Effector memory CD4-positive, alpha-beta T cell (primary cell): ENCODE measurements at places on chromosomes 5 and 9.
A peak's percentile ranks its signal among the peaks of the same experiment; 100 is the strongest.

DNA sequence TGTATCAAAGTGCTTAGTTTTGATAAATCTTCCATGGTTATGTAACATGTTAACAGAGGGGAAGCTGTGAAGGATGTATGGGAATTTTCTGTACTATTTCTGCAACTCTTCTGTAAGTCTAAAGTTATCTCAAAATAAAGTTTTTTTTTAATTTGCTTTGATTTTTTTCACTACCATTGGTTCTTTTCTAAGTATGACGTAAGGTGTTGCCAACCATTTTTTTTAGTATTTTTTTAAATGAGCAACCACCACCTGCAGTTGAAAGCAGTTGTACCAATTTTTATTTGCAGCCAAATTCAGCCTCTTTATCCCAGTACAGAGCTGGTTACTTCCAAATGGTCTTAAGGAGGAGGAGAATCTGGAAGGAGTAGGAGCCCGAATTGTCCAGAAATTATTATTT is 192.2 kb downstream of the CHSY3 start:
- no peak for DNase-seq

GRCh38 chr5:53386341-53386740 is 94.1 kb upstream of the FST start:
- no peak for DNase-seq

- peak; percentile 75 for DNase-seq
These were observed at the start of gene B4GALT7 for GRCh38 chr5:177599731-177600507. B4GALT7 (plus strand) TSS chr5:177600132; CDS start chr5:177600211, 79 bp downstream.

DNA sequence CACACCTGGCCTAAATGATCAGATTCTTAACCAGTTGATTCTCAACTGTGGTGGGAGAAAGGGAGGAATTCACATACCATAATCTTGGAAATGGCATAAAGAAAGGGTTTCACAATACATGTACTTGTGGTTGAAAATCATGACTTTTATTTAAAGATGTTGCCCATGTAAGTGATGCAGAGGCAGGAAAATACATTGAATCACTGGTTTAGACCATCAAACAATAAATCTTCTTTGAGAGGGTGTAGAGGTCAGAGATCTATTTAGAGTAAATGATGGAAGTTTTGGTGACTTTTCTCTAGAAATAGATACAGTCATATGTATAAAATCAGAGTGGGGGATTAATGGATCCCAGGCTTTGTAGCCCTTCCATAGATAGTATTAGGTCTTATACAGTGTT is 15.4 kb downstream of the NDUFS4 start:
- DNase-seq = no peak

DNA sequence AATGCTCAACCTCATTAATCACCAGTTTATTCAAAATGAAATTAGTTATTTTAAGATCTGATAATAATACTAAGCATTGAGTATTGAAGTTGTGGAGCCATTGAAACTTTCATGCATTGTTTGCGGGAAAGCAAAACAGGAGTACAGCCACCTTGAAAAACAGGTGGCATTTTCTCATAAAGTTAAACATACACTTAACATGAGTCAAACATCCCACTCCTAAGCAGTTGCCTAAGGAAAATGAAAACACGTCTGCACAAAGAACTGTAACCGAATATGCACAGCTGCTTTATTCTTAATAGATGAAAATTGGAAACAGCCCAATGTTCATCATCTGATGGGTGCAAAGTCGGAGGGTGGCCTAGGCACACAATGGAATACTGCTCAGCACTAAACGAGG is 177.3 kb downstream of the IRX2 start:
- DNase-seq = no peak

GRCh38 chr5:90911169-90911568 is 352.6 kb downstream of the ADGRV1 start:
- no peak for DNase-seq

GRCh38 chr9:135479469-135480052 is at the start of gene PPP1R26:
PPP1R26 (plus strand) TSS chr9:135479782; CDS start chr9:135484511, 4,729 bp downstream.
- no peak for DNase-seq

- no peak for DNase-seq
These were observed 35.0 kb downstream of the AOPEP start for GRCh38 chr9:94761481-94761880.

DNA sequence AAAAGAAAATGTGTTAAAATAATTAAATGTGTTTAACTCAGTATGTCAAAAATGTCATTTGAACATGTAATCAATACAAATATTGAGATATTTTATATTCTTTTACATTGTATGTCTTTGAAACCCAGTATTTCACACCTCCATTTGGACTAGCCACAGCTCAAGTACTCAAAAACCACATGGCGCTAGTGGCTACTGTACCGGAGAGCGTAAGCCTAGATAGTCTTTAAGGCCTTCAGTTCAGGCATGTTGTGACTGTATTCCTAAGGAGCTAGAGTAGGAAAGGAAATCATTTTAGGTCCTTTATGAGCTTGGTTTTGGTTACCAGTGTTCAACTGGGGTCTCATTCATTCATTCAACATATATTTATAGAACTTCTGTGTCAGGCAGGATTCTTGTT is 12.8 kb downstream of the FBXW2 start:
- DNase-seq = no peak

- DNase-seq = no peak
These were observed 558.4 kb downstream of the PRDM9 start for GRCh38 chr5:24065779-24066178.

DNA sequence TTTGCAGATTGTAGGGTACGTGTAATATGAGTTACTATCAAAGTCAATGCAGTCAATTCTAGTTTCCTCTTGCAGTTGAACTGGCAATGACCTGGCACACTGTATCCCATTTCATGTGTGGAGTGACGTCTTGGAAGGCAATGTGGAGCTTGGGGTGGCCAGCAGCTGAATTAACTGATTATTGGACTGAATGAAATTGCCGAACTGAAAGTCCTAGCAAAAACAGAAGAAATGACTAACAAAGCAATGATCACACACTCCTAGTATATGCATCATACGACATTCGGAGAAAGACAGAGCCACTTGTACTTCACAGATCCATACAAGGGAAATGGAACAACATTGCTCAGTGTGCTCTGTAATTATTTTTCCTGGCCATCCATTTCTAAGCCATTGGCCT is 259.1 kb upstream of the DAPK1 start:
- no peak for DNase-seq

- DNase-seq = no peak
These were observed 116.7 kb upstream of the NEK6 start for GRCh38 chr9:124140941-124141568.

DNA sequence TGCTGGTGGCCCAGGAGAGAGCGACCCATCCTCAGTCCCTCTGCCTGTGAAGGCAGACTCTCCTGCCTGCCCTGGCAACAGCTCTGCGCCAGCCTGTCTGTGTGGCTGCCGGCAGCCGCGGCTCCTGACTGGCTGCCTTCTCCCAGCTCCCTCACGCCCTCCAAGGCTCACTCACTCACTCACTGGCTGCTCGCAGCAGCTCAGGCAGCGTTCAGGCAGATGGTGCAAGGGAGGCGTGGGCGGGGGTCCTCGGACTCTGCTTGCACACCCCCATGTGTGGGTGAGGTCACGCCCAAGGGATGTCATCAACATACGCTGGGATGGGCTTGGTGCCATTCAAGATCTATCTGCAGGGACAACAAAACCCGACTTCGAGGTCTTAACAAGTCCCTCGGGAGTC is 66.7 kb downstream of the DAB2IP start:
- no peak for DNase-seq

DNA sequence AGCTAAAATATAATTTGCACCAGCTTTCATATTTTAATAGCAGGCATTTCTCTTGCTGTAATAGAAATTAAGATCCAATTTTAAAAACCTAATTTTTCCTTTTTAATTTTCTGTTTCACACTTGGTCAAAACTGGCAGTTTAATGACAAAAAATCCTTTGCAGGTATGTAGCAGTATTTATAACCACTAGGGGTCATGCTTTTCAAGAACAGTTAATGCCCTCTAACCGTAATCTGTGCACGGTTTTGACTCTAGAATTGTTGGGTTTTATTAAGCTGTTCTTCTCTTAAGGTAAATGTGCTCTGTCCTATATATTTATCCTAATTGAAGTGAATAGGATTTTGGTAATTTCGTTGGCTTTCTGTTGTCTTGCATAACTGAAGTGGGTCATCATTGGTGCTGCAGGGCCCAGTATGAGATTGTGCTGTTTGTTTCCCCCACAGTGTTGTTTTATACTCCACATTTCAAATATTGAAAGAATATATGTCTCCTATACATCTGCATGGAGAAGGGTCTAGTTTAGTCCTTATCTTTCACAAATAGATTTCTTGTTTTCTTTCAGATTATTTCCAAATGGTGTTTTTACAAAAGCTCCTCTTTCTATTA is 107.4 kb downstream of the SCAMP1 start:
- DNase-seq = no peak

- peak; percentile 9 for DNase-seq
These were observed 35.9 kb downstream of the TGFBR1 start for GRCh38 chr9:99140685-99141314.

DNA sequence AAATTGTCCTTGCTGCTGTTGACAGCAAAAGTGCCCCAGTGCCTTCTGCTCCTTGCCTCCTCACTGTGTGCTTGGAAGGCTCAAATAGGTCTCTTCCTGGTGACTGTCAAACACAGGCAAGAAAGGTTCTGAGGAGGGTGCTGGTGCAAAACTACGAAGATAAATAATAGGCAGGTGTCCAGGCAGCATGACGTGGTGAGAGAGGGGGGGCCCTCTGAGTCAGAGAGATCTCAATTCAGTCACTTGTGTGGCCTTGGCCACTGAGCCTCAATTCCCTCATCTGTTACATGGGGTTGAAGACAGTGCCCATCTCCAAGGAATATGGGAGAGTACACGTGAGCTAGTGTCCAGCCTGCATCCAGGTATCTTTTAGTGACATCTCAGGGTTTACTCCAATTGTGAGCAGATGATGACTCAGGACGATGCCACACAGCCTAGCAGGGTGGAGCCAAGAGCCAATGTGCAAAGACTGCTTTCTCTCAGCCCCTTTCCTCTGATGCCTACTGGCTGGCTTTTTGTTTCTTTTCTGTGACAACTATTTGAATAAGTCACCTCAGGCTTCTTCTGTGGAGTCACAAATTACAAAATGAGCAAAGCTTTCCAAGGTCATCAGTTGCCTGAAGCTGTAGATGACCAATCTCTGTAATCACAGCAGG is 29.7 kb upstream of the SMIM32 start:
- DNase-seq = no peak

- DNase-seq = no peak
These were observed 128.9 kb upstream of the IL12B start for GRCh38 chr5:159459132-159459627.

DNA sequence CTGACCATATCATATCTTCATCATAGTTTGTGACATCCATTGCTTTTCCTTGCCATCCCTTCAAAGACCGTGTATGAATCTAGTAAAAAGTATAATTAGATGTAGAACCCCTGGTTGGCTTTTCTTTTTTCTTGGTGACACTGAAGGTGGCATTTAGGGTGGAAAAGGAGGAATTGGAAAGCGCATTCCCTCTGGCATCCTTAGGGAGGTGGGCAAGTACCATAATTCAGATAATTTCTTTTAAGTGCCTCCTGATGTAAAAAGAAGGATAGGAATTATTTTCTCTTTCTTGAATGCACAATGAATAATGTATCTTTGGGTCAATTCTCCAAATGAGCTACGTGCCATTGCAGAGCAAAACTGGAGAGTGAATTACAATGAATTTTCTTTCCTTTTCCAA is 73.2 kb upstream of the SMARCA2 start:
- no peak for DNase-seq

GRCh38 chr5:75666801-75667200 is 50.4 kb downstream of the POC5 start:
- no peak for DNase-seq

DNA sequence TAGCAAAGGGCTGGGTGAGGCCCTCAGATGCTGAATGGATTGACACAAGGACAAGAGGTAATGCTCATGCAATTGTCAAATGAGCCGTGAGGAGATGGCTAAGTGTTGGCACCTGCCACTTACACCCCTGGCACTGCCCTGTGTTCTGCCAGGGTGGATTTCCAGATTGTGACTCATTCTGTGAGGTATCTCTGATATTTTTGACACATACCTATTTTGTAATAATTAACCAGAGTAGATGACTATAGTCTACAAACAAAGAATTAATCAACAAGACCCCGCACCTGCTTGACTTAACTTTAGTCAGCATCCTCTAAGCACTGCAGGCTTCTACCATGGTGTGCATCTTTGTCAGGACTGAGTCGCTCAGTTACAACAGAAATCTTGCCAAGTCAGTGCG is 200.8 kb downstream of the DIRAS2 start:
- no peak for DNase-seq

DNA sequence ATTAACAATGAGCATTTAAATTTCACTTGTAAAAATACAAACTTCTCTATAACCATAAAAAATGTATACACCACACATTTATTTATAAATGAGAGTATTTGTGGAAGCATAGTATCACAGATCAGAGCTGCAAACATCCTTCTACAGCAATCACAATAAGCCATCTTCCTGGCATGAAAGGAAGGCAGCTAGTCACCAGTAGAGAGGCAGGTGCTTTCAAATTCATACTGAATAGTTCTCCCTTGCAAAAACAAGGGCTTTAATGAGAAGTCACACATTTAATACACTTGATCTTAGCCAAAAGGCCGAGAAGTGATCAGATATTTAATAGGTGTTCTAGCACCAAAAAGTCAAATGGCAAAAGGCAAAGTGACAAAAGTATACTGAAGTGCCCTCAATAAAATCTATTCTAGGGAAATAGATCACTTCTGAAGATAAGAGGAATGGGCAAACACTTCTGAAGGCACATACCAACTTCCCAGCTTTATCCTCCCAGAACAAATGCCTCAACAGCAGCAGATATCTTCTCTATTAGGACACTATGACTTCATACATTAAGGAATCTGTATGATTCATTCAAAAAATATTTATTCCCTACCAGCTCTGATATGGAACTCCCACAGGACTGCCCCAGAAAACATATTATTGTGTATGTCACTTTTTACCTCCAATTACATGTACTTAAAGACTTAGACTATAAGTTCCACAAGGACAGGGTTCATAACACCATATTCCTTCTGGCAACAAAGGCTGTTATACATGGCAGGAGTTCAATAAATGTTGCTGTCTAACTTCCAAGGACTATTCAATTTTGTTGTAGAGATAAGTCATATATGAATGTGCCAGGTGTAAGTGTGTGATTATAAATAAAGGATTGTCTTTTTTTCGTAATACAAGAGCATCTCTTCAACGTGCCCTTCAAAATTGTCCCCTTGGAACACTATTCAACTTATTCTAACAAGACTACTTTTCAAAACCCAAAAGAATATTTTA is 31.7 kb downstream of the MAPKAP1 start:
- DNase-seq = no peak

- DNase-seq = no peak
These were observed 9.0 kb downstream of the ECPAS start for GRCh38 chr9:111475195-111475594.

GRCh38 chr5:74299833-74300232 is 340.7 kb downstream of the ENC1 start:
- no peak for DNase-seq

GRCh38 chr5:170426149-170426767 is 37.1 kb upstream of the KCNMB1 start:
- DNase-seq = no peak

GRCh38 chr5:80216753-80217596 is 38.9 kb downstream of the SERINC5 start:
- DNase-seq = no peak
